ENCODE measurements at places on chromosomes 6 and 20. TPM values are rescaled to one million over a fixed set of nuclear protein-coding genes. Genes with fewer than 3 reads are reported as not detected.

- peaks cover 14% of the 10 kb centered on the region for H3K4me1 ChIP-seq
- DNase-seq = peak; percentile 55
- H3K27ac ChIP-seq = peak overlapping the region; percentile 70
- H3K36me3 ChIP-seq = peaks cover 38% of the 10 kb centered on the region
These were observed 37.4 kb upstream of the MRPS10 start for GRCh38 chr6:42255050-42255449.

DNA sequence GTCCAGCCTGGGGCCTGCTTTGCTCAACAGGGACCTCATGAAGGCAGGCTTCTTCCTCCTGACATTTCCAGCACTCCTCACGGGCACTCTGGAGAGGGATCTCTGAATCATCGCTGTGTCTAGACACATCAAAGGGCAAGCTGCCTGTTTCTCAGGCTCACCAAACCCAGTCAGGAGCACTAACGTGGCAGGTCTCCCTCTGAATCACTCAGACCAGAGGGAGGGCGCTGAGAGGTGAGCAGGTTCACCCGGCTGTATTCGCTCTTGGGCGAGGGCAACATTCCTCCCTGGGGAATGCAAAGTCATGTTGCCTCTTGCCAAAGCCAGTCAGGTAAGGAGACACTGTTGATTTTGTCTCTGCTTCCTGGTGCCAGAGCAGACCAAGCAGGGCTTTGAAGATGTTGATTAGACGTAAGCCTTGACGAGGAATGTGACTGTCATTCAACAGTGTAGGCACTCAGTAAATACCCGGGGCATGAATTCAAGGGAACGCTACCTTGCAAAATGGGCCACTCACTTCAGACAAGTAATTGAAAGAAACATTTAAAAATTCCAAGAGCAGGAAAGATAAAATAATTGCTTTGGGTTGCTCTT lies 50.1 kb downstream of the CYP24A1 start:
- no peaks in the 10 kb centered on the region for H3K4me1 ChIP-seq
- H3K4me3 ChIP-seq = no peak overlapping the region
- no peaks in the 10 kb centered on the region for H3K27me3 ChIP-seq
- DNase-seq = no peak

The OTOR gene
- total RNA-seq = not detected

The LZTS3 gene
- total RNA-seq = 1.5 TPM

All from activated CD4-positive, alpha-beta memory T cell treated with anti-CD3 and anti-CD28 coated beads for 36 hours (primary cell).